GM12892 (cell line): ENCODE measurements at places on chromosomes 7 and 10.

DNA sequence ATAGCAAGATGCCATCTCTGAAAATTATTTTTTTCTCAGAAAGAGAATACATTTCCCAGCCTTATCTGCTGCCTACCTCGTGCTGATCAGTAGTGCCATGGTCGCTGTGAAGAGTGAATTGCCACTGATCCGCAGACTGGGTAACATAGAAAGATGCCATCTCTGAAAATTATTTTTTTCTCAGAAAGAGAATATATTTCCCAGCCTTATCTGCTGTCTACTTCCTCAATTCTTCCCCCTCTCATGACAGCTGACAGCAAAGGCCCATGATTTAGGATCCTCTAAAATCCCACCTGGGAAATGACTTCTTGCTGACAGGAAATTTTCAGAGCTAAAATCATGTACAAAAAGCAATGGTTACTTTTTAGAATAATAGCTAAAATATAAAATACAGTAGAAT is 92.5 kb upstream of the AHR start:
- DNase-seq = no peak

DNA sequence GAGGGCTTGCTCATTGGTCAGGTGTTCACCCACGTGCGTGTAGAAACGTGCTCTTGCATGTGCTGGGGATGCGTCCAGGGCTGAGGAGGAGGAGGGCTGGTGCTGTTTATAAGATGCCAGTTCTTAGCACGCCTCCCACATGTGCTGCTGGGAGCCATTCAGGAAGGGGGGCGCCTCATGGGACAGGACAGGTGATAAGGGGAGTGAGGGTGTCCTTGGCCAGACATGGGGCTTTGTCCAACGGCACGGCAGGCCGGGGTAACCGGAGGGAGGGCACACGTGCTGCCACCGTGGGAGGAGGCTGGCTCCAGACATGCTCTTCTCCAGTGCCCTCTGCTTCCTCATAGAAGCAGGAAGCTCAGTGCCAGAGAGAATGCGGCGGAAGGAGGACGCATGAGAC is 150.0 kb downstream of the ZMYND11 start:
- no peak for DNase-seq

DNA sequence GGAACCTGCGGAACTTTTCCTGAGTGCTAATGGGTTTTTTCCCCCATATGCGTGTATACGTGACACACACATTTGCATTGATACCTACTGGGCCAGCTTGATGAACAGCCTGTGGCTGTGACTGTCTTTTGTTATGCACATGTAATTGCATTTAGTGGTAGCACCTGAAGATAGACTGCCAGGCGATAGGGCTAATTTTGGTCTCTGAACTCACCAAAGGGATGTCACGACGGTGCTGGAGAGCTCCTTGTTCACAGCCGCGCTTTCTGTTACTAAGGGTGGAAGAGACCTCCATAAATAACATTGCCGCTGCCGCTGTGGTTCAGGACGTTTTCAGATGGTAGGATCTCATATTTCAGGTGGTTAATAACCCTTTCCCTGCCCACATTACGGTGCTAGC is 133.2 kb downstream of the CAMK1D start:
- DNase-seq = no peak

DNA sequence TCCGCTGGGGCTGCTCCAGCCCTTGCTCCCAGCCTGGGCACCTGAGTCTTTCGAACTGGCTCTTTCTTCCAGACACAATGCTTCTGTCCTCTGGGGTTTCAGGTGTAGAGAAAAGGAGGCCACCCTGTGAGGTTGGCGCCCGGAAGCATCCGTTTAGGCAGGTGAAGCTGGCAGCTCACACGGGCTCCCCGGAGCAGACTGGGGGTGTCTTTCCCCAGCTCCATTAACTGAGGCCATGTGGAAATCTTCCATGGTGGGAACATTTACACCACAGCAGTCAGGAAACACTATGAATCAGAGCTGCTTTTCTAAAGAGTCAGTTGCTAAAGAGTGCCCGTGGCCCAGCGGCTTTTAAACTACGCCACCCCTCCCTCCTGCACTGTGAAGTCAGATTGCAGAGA is 29.2 kb downstream of the PRKAG2 start:
- DNase-seq = no peak

DNA sequence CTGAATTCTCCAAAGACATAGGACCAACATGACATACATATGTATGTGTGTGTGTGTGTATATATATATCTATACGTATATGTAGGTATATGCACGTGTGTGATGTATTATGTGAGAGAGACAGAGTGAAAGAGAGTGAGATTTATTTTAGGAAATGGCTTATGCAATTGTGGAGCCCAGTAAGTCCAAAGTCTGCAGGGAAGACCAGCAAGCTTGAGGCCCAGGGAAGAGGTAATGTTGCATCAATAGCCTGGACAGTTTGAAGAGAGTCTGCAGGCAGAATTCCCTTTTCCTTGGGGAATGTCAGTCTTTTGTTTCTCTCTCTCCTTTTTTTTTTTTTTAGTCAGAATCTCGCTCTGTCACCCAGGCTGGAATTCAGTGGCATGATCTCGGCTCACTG is 33.0 kb upstream of the CARD11 start:
- no peak for DNase-seq

- DNase-seq = no peak
These were observed 289.7 kb upstream of the VSTM2A start for GRCh38 chr7:54252256-54253035.

GRCh38 chr7:23469961-23470250 is 385 bp downstream of the IGF2BP3 start:
- DNase-seq = no peak
